ENCODE measurements at places on chromosomes 5 and 9. TPM values are rescaled to one million over a fixed set of nuclear protein-coding genes. Genes with fewer than 3 reads are reported as not detected.

GRCh38 chr5:80231693-80232092, 24.2 kb downstream of the SERINC5 start:
- DNase-seq: no peak
- H3K27ac ChIP-seq: no peak overlapping the region
- peaks cover 2% of the 10 kb centered on the region for H3K36me3 ChIP-seq

DNA sequence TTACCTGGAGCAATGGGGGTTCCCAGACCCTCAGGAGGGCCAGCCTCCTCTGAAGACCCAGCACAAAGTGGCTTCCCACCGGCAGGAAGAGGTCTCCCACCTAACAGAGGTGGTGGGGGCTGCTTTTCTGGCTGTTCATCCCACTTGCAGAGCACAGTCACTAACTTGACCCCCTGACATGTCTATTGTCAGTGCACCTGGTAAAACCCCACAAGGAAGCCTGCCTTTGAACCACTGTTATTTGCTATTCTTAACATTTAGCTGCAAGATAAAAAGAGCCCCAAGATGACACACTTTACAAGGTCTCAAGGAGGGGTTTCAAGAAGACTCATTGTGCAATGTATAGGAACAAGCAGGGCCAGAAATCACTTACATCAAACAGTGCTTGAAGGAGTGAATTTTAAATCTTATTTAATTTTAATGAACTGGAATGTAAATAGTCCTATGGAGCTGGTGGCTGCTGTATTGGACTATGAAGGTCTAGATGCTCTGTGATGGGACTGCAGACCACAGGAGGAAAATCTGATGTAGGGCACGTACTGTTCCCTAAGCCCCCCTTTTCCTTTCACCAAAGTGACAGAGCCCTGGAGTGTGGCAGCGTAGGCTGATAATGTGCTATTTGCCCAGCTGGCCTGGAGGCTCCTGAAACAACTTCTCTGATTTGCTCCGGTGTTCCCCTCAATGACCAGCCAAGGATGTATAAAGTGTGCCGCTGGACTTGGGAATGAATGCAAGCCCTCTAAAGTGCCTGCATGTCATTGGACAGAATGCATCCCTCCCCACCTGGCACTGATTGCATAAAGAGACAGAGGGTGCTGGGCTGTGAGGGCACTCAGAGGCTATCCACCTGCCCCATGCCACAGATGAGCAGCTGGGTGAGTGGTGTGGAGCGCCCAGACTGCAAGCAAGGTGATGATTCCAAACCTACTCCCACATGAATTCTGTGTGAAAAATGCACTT, 80.2 kb downstream of the PTPN3 start:
- H3K36me3 ChIP-seq: peaks cover 60% of the 10 kb centered on the region
- H3K27ac ChIP-seq: no peak overlapping the region
- H3K27me3 ChIP-seq: no peaks in the 10 kb centered on the region
- H3K4me3 ChIP-seq: no peak overlapping the region

- no peaks in the 10 kb centered on the region for H3K27me3 ChIP-seq
- no peak for DNase-seq
- H3K36me3 ChIP-seq: no peaks in the 10 kb centered on the region
- H3K4me3 ChIP-seq: no peak overlapping the region
These were observed 581.6 kb upstream of the CDH9 start for GRCh38 chr5:27619982-27620381.

DNA sequence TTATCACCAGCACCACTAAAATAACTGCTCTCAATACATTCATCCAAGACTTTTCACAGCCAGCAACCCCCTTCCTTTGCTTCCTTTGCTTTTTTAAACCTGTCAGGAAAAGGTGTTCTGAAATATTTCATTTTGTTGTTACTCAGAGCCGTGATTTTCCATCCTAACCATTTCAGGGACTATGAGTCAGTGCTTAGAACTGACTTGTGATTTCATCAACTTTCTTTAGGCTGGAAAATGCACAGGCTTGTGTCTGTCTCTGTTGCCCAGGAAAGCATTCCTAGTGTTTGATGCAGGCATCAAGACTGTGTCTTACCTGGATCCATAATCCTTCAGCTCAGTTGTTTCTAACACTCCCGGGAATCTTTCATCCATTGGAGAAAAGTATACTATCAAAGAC, 805.6 kb downstream of the BRINP1 start:
- peaks cover 24% of the 10 kb centered on the region for H3K4me1 ChIP-seq
- no peaks in the 10 kb centered on the region for H3K36me3 ChIP-seq
- no peaks in the 10 kb centered on the region for H3K27me3 ChIP-seq

DNA sequence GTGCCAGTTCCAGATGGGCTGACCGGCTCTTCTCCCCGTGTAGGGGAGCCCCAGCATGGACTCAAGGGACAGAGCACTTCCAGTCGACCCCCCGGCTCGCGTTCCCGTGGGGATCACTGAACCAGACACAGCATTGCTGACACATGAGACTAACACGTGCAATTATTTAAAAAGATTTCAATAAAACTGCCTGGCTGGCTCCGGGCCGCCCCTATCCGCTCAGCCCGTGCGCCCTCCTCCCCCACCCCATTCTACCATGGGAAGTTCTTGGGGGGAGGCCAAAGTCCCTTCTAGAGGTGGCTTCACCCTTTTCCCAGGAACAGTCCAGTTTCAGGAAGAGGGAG, 4.7 kb downstream of the TESK1 start:
- H3K27ac ChIP-seq: no peak overlapping the region
- no peak for DNase-seq
- H3K4me3 ChIP-seq: no peak overlapping the region
- H3K36me3 ChIP-seq: peaks cover 27% of the 10 kb centered on the region
- H3K27me3 ChIP-seq: peaks cover 15% of the 10 kb centered on the region
- peaks cover 7% of the 10 kb centered on the region for H3K4me1 ChIP-seq

GRCh38 chr9:116153765-116154333, at the start of gene PAPPA:
TSS of gene PAPPA (plus strand) at chr9:116153791. CDS start at chr9:116154173, 382 bp downstream.
- no peaks in the 10 kb centered on the region for H3K36me3 ChIP-seq
- H3K27me3 ChIP-seq: no peaks in the 10 kb centered on the region
- H3K27ac ChIP-seq: peak within 1 kb of the TSS; percentile 87
- H3K4me1 ChIP-seq: peaks cover 45% of the 10 kb centered on the region
- DNase-seq: no peak

GRCh38 chr9:134033516-134034214, 8.4 kb downstream of the BRD3OS start:
- no peak for DNase-seq
- H3K27ac ChIP-seq: no peak overlapping the region
- no peaks in the 10 kb centered on the region for H3K27me3 ChIP-seq
- H3K36me3 ChIP-seq: peaks cover 63% of the 10 kb centered on the region
- no peak overlapping the region for H3K4me3 ChIP-seq

The PCDHGB1 gene
- total RNA-seq: 0.19 TPM

GRCh38 chr5:52469835-52470234, 317.9 kb upstream of the ITGA1 start:
- no peak for DNase-seq
- H3K27me3 ChIP-seq: peaks cover 40% of the 10 kb centered on the region
- no peaks in the 10 kb centered on the region for H3K4me1 ChIP-seq
- H3K27ac ChIP-seq: no peak overlapping the region
- H3K4me3 ChIP-seq: no peak overlapping the region

GRCh38 chr9:106156465-106156864, 462.1 kb downstream of the TMEM38B start:
- no peaks in the 10 kb centered on the region for H3K36me3 ChIP-seq
- H3K4me3 ChIP-seq: no peak overlapping the region
- no peak overlapping the region for H3K27ac ChIP-seq
- H3K27me3 ChIP-seq: no peaks in the 10 kb centered on the region
- no peak for DNase-seq
- no peaks in the 10 kb centered on the region for H3K4me1 ChIP-seq

All from MCF 10A (cell line).